Activated naive CD8-positive, alpha-beta T cell treated with anti-CD3 and anti-CD28 coated beads for 36 hours (primary cell): ENCODE measurements at places on chromosomes 1 and 21.

DNA sequence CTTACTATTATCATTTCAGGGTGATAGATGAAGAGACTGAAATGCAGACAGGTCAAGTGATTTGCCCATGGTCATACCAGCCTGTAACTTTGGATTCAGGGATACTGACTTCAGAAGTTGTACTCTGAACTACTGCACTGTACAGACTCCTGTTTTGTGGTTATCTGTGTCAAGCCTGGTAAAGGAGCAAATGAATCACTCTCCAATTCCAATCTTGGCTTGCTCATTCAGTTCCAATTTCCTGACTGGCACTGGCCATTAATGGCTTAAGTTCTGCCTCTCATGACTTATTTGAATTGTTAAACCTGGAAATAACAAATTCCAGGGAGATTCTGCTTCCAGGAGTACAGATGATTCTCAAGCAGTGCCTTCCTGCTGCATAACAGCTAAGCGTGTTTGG lies 45.4 kb upstream of the PLD5 start:
- no peak for DNase-seq

- DNase-seq, result peak; percentile 88
Measured at GRCh38 chr1:32107742-32108661, at the start of gene KPNA6. Gene KPNA6, plus strand, starts transcription at chr1:32108056. Its CDS starts 75 bp downstream, at chr1:32108131.

DNA sequence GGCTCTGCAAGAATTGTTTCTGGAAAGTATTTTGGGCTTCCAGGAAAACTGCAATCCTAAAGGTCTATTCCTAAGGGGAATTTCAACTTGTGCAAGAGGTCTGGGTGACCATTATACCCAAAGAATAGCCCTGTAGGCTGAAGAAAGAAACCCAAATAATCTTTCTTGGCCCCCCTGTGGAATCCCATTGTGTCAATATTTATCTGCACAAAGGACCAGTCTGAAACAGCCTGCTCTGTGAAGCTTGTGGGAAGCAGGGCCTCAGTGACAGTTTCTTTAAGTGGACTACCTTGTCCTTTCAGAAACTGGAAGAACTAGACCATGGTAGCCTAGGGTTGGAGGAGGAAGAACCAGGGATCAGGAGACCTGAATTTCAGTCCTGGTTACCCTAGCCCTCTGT lies 58.4 kb upstream of the HSD17B7 start:
- no peak for DNase-seq

DNA sequence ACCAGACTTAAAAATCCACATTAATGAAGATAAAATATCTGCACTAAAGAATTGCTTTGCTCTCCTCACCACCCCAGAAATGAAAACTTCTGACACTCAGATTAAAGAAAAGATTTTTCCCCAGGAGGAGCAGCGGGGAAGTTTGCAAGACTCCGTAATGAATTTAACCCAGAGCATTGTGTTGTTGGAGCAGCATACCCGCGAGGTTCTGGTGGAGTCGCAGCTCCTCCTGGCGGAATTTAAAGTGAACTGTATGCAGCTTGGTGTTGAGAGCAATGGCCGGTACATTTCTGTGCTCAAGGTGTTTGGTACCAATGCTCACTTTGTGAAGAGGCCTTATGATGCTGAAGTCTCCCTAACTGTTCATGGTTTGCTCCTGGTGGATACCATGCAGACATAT lies 46.4 kb downstream of the VPS13D start:
- DNase-seq, result no peak

DNA sequence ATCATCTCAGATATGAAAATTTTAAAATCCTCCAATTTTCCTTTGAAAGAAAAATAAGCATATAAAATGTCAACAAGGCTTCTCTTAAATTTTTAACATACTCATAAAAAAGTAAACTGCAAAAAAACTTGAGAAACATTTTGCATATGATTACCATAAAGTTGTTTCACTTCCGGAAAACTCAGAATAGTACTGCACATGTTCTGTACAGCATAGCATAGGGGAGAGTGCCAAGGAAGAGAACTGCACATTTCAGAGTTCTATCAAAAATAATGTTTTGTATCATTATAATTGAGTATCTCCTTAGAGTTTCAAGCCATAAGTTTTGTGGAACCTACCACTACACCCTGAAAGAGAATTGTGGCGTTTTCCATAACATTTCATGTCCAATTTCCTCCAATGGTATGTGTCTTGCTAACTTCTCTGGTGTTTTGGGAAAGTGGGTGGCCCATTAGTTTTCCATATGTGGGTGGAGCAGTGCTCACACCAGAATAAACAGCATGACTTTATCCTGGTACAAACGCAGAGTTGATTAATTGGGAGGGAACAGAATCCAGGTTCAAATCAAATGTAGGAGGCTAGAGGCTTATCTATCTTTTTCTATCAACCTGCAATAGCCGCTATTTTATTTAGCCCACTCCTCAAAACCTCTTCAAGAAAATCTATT lies 430.9 kb downstream of the LMO4 start:
- no peak for DNase-seq

GRCh38 chr1:24564695-24565094 lies 8.8 kb downstream of the NCMAP start:
- DNase-seq, result no peak

- no peak for DNase-seq
Measured at GRCh38 chr1:119676571-119677206, 28.6 kb upstream of the ZNF697 start.

DNA sequence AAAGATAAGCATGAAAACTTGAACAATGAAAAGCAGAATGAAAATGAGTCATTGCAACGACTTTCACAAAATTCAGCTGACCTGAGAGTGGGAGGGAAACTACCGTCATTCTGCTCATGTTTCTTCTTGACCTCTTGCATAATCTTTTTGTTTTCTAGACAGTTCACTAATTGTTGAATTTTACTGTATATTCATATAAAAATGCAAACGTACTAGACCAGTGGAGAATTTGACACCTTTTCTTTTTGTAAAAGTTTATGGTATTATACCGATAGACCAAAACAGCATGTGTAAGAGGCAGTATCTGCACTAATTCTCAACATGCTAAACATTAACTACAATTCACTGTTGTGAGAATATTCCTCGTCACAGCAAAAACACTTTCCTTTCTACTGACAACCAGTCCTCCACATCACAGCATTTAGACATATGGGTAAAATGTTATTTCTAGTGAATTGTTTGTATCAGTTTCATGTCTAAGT lies 137.8 kb downstream of the GREM2 start:
- no peak for DNase-seq

- peak; percentile 16 for DNase-seq
Measured at GRCh38 chr1:211643324-211644212, 31.9 kb downstream of the NEK2 start.

DNA sequence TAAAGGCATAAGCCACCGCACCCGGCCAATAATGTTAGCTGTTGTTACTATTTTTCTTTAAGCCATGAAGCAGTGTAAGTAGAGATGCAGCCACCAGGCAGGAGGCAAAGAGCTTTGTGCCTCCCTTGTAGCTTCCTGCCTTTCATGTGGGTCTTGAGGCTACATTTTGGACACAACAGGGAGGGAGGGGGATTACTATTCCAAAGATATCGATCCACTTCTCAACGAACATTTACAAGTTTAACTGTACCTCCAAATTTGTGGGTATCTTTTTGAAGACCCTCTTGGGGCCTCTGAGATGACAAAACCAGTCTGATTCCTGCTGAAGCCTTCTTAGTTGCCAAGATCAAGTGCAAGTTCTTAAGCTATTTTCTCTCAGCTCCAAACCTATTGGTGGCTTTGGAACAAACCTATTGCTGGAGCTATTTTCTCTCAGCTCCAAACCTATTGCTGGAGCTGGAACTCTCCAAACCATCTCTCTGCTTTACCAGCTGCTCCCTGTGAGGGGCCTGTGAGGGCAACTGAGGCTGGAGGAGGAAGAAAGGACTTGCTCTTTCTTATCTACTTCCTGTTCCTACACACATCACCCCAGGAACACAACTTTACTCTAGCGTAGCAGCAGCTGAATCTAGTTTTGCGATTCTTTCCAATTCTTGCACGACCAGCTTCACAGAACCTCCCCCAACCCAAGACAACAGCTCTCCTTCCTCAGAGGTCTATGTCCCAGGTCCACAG lies 16.1 kb upstream of the RCAN3 start:
- DNase-seq, result no peak
